Effector memory CD8-positive, alpha-beta T cell (primary cell): ENCODE measurements at places on chromosomes 6 and 20.

GRCh38 chr6:81752921-81753710 is 635 bp upstream of the TENT5A start:
- H3K27me3 ChIP-seq = peaks cover 8% of the 10 kb centered on the region
- H3K4me1 ChIP-seq = peaks cover 21% of the 10 kb centered on the region
- peaks cover 33% of the 10 kb centered on the region for H3K36me3 ChIP-seq
- peak overlapping the region; percentile 95 for H3K4me3 ChIP-seq
- DNase-seq = peak; percentile 56

GRCh38 chr6:100915876-100916275 is 34.7 kb upstream of the ASCC3 start:
- no peaks in the 10 kb centered on the region for H3K36me3 ChIP-seq
- no peak for DNase-seq
- peaks cover 29% of the 10 kb centered on the region for H3K27me3 ChIP-seq
- H3K4me1 ChIP-seq = no peaks in the 10 kb centered on the region
- H3K4me3 ChIP-seq = no peak overlapping the region

GRCh38 chr20:31278178-31278577 is 20.7 kb downstream of the DEFB115 start:
- H3K27ac ChIP-seq = no peak overlapping the region
- no peaks in the 10 kb centered on the region for H3K27me3 ChIP-seq
- no peak overlapping the region for H3K4me3 ChIP-seq
- no peak for DNase-seq
- H3K36me3 ChIP-seq = no peaks in the 10 kb centered on the region
- H3K4me1 ChIP-seq = no peaks in the 10 kb centered on the region

DNA sequence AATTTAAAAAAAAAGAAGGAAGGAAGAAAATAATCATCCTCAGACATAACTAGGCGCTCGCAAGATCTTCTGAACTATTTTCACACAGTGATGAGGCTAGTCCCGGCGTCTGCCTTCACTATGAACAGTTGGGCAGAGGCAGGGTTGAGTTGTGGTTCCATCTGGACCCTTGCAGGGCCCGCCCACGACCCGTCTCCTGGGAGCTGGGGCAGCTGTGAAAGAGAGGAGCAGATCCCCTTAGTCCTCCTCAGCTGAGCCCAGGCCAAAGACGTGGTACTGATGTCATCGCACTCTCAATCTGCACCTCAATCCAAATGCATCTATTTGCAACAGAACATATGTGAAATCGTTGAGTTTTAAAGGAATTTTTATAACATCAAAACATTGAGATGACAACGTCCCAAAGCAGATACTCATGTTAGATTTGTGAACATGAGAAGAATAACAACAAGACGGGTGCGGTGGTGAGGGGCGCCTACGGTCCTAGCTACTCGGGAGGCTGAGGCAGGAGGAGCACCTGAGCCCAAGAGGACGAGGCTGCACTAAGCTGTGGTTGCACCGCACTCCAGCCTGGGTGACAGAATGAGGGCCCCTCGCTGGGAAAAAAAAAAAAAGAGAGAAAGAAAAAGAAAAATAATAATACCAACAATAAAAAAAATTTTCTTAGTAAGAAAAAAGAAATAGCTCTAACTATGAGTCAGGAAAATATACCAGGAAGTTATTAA is 15.3 kb downstream of the TCFL5 start:
- H3K4me1 ChIP-seq = peaks cover 2% of the 10 kb centered on the region
- no peak for DNase-seq
- H3K4me3 ChIP-seq = no peak overlapping the region
- H3K27me3 ChIP-seq = no peaks in the 10 kb centered on the region
- no peak overlapping the region for H3K27ac ChIP-seq
- no peaks in the 10 kb centered on the region for H3K36me3 ChIP-seq

DNA sequence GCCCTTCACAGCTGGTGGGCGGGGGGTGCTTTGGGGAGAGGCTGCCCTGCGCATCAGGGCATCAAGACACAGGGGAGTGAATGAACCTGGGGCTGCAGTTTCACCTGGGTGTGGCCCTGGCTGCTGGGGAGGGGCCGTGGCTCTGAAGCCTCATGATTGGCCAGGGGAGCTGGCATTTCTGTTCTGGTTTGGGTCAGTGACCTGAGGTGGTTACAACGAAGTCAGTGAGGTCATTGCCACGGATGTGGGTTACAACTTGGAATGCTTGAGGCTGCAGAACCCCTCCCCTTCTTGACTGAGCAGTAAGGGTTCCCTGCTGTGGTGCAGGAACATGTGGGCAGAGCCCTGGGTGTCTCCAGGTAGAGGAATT is 3.0 kb downstream of the TCEA2 start:
- peak; percentile 65 for DNase-seq
- H3K4me3 ChIP-seq = peak overlapping the region; percentile 54
- H3K27ac ChIP-seq = no peak overlapping the region
- peaks cover 15% of the 10 kb centered on the region for H3K36me3 ChIP-seq
- H3K4me1 ChIP-seq = peaks cover 45% of the 10 kb centered on the region
